Testis (tissue), 5 donors: ENCODE measurements at places on chromosomes 12 and 14.

DNA sequence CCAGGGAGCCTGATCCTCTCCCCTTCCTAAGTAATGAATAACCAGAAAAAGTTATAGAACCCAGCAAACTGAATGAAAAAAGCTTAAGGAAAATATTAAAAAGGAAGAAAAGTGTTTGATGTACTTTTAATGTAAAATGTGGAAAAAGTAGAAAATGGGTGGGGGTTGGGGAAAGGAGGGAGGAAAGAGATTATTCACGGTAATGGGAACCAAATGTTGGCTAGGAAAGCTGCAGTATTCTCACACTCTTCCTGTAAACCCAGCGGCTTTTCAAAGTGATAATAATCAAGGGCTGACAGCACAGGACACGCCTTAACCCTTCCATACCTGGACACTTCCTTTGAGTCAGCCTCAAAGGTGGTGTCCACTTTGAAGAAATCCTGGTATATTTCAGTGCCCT, 139.2 kb downstream of the TGFB3 start:
- H3K36me3 ChIP-seq, result no peaks in the 10 kb centered on the region
- no peak overlapping the region for H3K27ac ChIP-seq
- H3K27me3 ChIP-seq, result no peaks in the 10 kb centered on the region
- H3K4me1 ChIP-seq, result no peaks in the 10 kb centered on the region
- DNase-seq, result no peak

DNA sequence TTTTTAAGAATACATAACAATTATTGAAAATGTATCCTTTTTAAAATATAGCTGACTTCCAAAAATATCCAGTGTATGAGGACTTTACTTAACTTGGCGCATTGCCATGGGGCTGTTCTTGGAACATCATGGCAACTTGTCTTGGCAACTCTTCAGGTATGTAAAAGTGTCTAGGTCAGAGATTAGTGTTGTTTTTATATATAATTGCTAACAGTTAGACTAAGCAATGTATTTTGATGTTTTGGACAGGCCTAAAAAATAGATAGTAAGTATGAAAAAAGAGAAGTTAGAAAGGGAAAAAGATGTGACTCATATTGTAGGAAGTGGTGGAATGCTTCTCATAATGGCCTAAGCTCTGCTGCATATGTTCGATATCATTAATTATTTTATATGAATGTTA, 70.9 kb downstream of the MON2 start:
- H3K4me3 ChIP-seq, result no peak overlapping the region
- H3K36me3 ChIP-seq, result no peaks in the 10 kb centered on the region
- no peak overlapping the region for H3K27ac ChIP-seq
- H3K27me3 ChIP-seq, result no peaks in the 10 kb centered on the region
- no peak for DNase-seq

GRCh38 chr12:67358781-67359338, 89.7 kb downstream of the CAND1 start:
- no peak overlapping the region for H3K4me3 ChIP-seq
- H3K4me1 ChIP-seq, result peaks cover 6% of the 10 kb centered on the region
- no peaks in the 10 kb centered on the region for H3K36me3 ChIP-seq
- H3K27me3 ChIP-seq, result no peaks in the 10 kb centered on the region
- no peak for DNase-seq
- H3K27ac ChIP-seq, result no peak overlapping the region

- H3K27me3 ChIP-seq, result no peaks in the 10 kb centered on the region
- H3K4me3 ChIP-seq, result no peak overlapping the region
- H3K36me3 ChIP-seq, result no peaks in the 10 kb centered on the region
Measured at GRCh38 chr14:22112004-22112403, 438.4 kb upstream of the OR4E1 start.

GRCh38 chr14:61621444-61621843, 73.9 kb upstream of the HIF1A start:
- H3K4me3 ChIP-seq, result no peak overlapping the region
- no peaks in the 10 kb centered on the region for H3K27me3 ChIP-seq
- DNase-seq, result no peak
- H3K36me3 ChIP-seq, result no peaks in the 10 kb centered on the region
- H3K27ac ChIP-seq, result no peak overlapping the region

DNA sequence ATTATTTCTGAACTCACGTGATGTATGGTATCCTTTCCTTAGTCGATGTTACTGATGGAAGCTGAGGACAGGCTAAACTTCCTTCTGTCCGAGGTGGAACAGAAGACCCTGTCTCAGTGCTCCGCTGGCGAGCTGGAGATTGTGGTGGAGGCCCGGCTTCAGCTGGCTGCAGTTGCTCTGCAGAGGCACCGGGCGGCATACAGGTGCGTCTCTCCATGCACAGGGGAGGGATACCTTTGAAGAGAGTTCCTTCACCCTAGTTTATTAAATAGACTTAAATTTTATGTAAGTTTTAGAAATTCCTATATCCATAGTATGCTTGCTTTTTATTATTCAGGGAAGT, 186.7 kb upstream of the NEDD1 start:
- no peak overlapping the region for H3K4me3 ChIP-seq
- H3K4me1 ChIP-seq, result no peaks in the 10 kb centered on the region
- no peaks in the 10 kb centered on the region for H3K36me3 ChIP-seq

- H3K4me1 ChIP-seq, result peaks cover 11% of the 10 kb centered on the region
- H3K27ac ChIP-seq, result peak overlapping the region; percentile 89
- H3K27me3 ChIP-seq, result no peaks in the 10 kb centered on the region
- H3K4me3 ChIP-seq, result peak overlapping the region; percentile 80
- no peaks in the 10 kb centered on the region for H3K36me3 ChIP-seq
- DNase-seq, result no peak
Measured at GRCh38 chr12:2876431-2877046, 435 bp downstream of the FOXM1 start.
